ENCODE measurements at places on chromosomes 3 and 15.
A peak's percentile ranks its signal among the peaks of the same experiment; 100 is the strongest.

- DNase-seq, result no peak
Observed at GRCh38 chr3:107994956-107995715, 95.7 kb downstream of the CD47 start.

DNA sequence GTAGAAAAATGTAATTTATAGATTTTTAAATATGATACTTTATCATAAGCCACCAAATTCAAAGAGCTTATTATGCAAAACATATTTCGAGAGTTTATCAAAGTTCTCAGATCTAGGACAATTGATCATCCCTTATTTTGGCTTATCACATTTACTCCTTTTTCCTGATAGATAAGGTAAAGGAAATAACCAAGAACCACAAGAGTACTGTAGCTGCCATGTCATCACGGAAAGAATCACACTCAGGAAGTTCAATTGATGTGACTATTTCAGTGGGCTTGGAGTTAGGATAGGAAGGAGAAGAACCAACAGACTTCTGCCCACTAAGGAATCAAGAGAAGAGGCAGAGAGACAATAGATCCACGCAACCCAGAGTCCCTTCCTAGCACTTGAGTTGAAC lies 142.7 kb upstream of the TMCO5A start:
- no peak for DNase-seq

DNA sequence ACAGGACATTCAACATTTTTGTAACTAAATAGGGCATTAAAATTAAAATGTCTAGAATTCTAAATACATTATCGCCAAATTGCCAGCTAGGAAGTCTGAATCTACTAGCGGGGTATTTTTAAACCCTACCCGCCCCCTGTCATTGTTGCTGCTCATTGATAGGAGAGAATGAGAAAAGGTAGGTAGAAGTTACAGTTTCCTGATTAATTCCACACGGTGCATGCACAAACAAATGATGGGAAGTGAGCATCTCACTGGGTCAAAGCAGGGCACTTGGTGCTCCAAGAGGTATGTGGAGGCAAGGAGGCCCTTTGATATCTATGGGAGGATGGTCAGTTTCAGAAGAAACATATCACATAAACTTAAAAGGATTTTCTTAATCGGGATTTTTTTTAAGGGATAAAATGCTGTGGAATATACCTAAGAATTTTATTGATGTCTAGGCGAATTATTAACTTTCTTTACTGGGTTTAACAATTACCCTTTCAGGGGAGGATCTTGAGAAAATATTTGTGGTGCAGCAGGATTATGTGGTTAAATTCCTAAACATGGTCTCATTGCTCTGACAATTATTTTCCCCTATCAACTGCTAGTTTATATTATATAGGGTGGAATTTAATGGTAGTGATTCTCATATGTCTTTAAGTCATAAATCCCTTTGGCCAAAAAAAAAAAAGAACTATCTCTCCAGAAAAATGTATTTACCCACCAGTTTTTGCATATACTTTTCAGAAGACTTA lies 236.0 kb upstream of the GOLGA6L4 start:
- DNase-seq, result no peak

DNA sequence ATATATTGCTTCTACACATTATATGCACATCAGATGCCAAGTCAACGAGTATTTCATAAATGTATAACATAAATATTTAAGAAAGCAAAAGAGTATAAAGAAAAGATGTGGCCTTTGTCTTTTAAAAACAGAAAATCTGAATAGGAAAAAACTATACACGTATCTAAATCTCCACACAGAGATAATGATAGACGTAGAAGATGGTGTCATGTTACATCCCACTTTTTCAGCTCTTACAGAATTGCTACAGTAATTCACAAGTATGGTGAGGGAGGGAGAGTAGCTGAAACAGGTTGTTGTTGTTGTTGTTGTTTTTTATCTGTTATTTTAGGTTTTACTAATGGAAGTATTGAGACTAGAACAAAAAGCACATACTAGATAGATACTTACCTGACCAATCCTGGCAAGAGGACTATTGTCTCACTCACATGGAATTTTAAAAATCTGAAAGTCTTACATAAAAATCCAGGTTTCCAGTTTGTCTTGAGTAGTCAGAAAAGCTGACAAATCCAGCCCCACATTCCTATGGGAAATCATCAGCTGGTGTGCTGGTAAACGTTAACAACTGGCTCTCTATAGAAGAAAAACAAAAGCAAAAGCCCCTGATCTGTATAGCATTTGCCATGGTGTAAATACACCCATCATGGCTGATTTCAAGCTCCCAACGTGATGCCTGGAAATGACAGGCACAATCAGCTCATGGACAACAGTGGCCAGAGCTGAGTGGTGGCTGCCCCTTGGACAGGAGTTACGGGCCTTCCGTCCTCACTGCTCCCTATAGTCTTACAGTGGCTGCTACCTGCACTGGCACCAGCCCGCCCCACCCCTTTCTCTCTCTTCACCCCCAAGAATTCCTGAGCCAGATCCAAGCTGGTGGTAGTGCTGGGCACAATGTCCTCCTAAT lies 47.4 kb upstream of the VGLL4 start:
- peak; percentile 30 for DNase-seq

GRCh38 chr15:80154336-80154735 lies 1.5 kb downstream of the FAH start:
- DNase-seq, result no peak

DNA sequence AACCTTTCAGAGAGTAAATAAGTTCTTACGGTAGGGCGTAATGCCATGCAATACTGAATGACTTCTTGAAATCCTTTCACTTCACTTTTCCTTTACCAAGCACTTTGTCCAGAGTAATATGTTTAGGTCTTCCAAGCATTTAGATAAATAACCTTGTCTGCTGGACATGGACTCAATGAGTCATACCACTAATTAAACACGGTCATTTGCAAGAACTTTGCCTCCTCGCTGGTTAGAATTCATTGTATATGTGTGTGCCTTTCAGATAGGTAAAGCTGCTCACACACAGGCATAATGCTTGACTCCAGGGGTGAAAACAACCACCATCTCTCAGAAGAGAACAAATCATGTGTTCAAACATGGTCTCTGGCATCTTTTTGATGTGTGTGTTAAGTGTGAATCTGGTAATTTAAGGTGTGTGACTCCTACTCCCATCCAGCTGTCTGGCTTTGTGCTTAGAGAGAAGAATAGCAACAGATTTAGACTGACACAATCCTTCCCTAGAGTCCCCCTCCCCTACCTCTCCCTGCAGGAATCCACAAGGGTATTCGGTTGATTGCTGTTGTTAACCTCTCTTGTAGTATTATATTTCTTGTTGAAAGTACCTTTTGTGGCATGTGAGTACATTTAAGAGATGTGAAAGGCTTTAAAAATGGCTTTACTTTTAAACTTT lies 419.0 kb downstream of the CNTN4 start:
- no peak for DNase-seq

DNA sequence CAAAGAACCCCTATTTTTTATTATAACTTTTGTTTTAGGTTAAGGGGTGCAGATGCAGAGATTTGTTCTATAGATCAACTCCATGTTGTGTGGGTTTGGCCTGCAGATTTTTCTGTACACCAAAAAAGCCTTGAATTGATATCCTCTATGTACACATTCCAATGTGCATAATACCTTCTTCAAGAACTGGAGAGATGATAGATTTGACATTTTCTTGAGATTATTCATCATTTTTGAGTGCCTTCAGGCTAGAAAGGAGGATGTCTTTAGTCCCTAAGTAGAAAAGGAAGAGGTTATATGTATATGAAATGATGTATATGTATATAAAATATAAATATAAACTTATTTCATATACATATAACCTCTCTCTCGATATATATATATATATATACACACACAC lies 1190.0 kb upstream of the ALCAM start:
- no peak for DNase-seq

All from NCI-H2227 treated with DMSO at 0.1 percent for 48 hours (cell line).